Hematopoietic multipotent progenitor cell treated with erythropoietin and hydrocortisone succinate and interleukin-3 and kit ligand, for 4 days (in vitro differentiated cells): ENCODE measurements at places on chromosomes 2 and 18.

GRCh38 chr2:1024981-1025380, 74.3 kb downstream of the SNTG2 start:
- no peak for DNase-seq

DNA sequence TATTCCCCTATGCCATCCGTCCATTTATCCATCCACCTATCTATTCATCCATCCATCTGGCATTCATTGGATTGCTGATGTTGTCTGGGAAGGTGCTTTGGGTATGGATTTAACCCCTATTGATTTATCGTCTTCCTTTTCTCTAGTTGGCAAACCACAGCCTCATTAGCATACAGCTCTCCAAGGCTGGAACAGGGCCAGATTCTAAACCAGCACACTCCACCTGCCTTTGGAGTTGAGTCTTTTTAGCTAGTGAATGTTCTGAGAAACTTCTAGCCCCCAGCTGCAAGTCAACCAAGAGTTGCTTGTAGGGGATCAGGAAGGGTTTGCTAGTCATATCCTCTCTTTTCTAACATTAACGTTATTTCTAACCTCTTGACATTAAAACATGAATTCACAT, 90.7 kb downstream of the NRP2 start:
- DNase-seq: peak; percentile 38

- DNase-seq: no peak
Measured at GRCh38 chr2:98747888-98748287, 17.0 kb upstream of the MGAT4A start.

GRCh38 chr2:27960237-27960912, 69.8 kb downstream of the BABAM2 start:
- DNase-seq: peak; percentile 75

- DNase-seq: no peak
Measured at GRCh38 chr2:215982465-215982875, 30.9 kb downstream of the MREG start.

DNA sequence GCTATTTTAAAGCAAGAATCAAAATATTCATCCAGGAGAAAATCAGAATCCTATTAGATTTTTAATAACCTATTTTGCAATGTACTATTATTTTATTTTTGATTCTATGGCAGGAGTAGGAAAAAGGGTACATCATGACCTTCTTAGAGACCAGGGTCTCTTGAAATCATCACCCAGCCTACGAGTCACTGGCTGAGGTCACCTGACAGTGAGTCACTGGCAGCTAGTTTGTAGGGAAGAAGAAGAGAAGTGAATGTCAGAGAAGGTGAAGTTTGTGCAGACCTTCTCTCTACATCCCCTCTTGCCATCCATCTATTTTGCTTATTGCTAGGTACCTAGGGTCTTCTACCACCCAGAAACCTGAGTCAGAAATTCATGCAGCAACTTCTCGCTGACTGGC, 144.2 kb downstream of the ALK start:
- DNase-seq: no peak

GRCh38 chr18:36693931-36694620, 134.7 kb downstream of the TPGS2 start:
- DNase-seq: no peak

DNA sequence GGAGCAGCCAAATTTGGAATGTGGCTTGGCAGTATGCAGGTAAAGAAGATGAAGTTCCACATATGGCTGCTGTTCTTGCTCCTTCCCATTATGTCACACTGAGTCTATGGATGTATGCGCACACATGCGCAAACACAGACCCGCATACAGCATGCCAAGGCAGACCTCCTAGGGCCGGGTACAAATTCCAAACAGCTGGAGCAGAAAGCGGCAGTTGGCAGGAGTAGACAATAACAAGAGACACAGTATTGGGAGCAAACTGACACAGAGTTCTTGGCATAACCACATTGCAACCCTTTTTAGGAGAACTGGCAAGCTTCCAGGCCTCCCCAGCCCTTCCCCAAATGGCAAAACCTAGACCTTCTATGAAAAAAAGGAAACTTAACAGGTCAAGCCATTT, 268.9 kb downstream of the SP3 start:
- DNase-seq: no peak

GRCh38 chr2:36536776-36537175, 61.2 kb downstream of the FEZ2 start:
- DNase-seq: no peak

DNA sequence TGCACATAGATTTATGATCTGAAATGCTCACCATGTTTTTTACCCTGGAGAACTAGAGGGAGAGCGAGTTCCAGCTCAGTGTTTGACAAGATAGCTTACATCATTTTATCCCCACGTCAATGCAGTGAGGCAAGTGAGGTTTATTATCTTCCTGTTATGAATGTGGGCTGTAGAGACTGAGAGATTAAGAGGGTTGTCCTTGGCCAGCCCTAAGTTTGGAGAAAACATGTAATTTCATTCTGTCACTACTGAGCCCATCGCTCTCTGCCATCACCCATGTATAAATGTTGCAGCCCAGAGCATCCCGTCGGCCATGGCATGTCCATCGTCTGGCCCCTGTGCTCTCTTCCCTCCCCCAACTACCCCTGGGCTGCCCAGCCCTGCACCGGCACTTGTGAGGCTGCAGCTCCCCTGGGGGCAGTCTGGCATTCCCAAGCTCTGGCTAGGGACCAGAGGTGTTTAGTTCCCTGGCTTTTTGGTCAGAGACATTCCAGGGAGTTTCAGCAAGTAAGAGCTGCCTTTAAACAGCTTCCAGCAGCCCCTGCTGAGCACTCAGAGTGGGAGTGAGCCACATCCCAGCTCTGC, 136.7 kb downstream of the ANTXR1 start:
- peak; percentile 16 for DNase-seq

- DNase-seq: no peak
Measured at GRCh38 chr2:114201781-114202180, 240.7 kb upstream of the DPP10 start.

- peak; percentile 16 for DNase-seq
Measured at GRCh38 chr2:104599787-104600510, 254.0 kb upstream of the POU3F3 start.
